CD4-positive, alpha-beta T cell treated with Interleukin-10 for 1 hour (primary cell): ENCODE measurements at places on chromosomes 1 and 21.
A peak's percentile ranks its signal among the peaks of the same experiment; 100 is the strongest.

DNA sequence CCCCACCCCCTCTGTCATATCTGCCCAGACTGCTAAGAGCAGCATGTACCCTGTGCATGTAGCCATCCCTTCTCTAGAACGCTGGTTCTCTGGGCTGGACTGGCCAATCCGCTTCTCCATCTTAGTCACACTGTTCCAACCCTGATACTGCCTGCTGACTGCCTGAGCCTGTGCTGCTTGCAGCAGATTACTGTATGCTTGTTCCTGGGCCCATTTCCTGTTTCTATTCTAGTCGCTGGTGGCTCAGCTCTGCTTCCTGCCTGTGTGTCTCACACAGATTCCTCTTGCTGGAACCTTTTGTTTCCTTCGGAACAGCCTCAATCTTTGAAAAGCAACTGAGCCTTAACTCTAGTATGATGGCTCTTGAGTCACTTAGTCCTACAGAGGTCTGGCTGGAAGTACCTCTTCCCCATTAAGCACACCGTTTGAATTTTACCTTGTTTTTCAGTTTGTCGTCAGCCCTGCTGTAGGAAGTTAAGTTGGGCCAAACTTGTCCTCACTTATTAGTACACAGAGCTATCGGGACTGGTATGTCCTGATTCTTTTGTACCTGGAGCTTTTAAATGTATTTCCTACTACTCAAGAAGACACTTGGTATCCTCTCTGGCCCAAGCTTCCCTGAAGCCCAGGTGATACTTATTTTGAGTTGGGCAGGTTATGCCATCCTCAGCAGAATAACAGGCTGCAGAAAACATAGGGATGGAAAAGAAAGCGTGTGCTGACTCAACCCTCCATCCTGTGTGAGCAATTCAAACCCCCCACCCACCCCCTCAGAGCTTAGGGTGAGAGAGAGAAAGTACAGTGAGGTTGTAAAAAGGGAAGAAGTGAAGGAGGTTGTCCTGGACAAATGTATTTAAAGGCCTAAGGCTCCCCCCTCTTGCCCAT lies 43.4 kb upstream of the PIGV start:
- peak; percentile 93 for DNase-seq

DNA sequence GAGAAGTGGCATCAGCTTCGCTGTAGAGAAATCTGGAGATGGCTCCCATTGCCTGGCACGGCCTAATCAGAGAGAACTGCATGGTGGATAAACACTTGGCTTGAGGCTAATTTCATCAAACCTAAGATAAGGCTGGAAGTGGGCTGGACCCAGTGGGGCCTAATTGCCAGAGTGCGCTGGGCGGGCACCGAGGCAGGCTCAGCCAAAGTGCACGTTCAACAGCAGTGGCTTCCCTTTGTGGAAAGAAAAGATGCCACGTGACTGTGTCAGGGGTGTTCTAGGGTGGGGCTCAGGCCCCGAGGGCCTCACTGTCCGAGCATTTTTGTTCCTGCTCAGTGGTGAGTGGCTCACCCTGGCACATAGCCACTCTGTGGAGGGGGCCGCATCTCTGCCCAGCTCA lies 5.8 kb downstream of the PLCH2 start:
- no peak for DNase-seq

DNA sequence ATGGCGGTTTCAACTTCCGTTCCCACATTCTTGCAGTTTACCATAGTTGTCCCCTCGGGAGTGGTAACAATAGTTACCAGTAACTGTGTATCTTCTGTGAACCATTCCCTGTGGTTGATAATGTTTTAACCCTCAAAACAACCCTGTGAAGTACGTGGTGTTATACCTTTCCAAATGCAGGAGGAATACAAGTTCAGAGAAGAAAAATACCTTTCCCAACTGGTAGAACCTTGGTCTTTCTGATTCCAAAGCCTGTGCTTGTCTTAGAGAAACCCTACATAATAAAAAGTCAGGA lies 789 bp downstream of the BTF3L4 start:
- DNase-seq = no peak

- no peak for DNase-seq
Measured at GRCh38 chr1:91979383-91979782, 30.2 kb downstream of the BRDT start.

- no peak for DNase-seq
Measured at GRCh38 chr1:61051443-61051718, 31.0 kb upstream of the NFIA start.
